NCI-H2081 (cell line): ENCODE measurements at places on chromosomes 4 and X.

DNA sequence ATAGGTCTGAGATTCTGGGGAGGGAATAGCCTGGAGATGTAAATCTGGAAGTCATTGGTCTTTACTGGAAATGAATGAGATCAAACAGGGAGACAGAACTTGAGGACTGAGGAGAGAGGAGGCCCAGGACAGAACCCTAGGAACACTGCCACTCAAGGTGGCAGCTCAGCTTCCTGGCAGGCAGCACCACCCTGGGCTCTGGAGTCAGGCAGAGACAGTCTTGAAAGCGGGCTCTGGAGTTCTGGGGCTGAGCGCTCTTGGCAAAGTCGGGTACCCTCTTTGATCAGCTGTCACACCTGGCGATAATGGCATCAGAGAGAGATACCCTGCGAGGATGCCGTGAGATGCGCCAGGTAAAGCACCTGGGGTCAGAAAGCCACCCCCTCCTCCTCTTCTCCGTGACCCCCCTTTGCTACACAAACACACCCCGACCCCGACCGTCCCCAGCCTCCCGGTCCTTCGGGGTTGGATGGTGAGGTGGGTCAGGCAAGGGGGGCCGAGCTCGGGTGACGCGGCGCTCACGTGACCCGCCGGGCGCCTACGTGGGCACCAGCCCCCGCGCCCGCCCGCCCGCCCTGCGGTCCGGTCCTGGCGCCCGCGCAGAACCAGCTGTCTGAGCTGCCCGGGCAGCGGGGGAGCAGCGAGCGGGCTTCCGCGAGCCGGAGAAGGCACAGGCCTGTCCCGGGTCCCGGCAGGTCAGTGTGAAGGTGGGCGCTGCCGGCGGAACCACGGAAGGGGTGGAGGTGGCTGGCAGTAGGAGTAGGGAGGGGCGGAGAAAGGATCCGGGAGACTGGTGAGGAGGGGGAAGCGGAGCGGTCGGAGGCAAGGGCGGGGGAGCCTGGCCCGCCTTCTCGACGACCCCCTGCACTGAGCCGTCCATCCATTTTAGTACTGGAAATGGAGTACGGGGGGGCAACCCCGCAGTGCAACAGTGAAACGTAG is at the start of gene TCEAL3:
Gene TCEAL3, plus strand, starts transcription at position 600 of the 942 bp plus-strand sequence. CDS start 1,102 bp downstream, outside the sequence.
- peak; percentile 57 for DNase-seq

- DNase-seq: no peak
Measured at GRCh38 chr4:176102414-176103063, 36.9 kb downstream of the WDR17 start.

DNA sequence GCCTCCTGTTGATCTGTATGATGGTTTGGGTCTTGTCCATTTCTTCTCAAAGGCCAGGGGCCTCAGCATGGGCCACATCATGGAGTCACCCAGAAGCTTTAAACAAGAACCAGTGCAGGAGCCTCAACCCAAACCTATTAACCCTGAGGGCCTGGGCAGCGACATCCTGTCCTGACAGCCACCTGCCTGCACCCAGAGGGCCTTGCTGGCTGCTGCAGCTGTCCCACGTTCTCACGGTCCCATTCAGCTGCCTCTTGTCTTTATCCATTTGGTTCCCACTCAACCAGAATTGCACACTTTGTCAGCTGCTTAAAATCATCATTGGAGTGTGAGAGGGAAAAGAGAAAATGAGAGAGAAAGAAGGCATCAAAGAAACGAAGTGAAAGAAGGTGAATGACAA is 21.6 kb downstream of the C4orf50 start:
- DNase-seq: no peak

GRCh38 chrX:87621697-87622096 is 104.1 kb downstream of the KLHL4 start:
- DNase-seq: no peak

DNA sequence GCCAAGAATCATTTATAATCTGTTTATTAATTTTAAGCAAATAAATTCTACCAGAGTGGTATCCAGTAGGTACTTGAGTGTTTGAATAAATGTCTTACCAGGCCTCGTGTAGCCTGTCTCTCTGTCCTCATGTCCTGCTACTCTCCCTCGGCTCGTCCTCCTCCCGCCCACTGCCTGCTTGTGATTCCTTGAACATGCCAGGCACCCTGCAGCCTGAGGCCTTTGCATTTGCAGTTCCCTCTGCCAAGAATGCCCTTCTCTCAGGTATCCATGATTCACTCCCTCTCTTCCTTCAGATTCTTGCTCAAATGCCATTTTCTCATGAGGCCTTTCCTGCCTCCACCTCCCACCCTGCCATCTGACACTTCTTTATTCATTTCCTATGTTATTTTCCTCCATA is 209.7 kb upstream of the PRPS2 start:
- DNase-seq: no peak

GRCh38 chrX:18885328-18886004 is 98.4 kb downstream of the PHKA2 start:
- no peak for DNase-seq

GRCh38 chrX:154029439-154029838 is 9.7 kb upstream of the IRAK1 start:
- DNase-seq: no peak

DNA sequence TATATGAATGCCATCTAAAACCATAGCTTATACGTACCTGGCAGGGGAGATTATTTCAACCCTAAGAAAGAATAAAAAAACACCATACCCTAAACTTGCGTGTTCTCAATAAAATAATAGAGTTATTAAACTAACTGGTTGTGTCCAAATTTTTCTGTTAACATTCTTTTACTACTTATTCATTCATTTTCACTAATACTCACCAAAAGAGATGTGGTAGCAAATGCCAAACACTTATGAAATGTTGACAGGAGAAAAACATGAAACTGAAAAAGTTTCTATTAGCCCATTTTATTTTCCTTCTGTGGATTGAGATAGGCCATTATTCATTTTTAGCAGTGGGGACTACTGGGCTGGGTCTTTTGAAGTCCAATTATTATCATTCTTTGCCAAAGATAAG is 102.0 kb downstream of the TSPAN5 start:
- no peak for DNase-seq

DNA sequence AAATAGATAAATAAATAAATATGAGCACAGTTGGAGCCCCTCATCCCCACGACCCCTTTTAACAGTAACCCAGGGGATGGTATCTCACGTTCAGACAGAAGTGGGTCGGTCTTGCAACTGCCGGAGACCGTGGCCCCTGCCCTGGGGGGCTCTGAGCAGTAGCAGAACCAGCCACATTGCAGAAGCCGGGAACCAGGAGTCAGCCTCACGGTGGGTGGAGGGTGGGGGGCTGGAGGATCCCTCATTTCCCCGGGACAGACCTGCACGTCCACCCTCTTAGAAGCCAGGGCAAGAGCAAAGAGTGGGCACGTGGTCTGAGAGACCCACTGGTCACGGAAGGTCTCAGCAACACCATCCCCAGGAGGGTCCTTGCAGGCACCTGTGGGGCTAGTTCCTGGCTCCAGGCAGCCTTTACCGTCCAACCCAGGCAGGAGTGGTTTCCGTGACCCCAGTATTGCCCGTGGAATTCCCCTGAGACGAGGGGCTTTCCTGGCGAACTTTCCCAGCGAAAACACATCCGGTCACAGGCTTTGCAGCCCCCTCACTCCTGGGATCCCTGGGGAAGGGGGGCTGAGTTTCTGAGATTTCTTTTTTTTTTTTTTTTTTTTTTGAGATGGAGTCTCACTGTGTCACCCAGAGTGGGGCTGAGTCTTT is 8.8 kb upstream of the IL3RA start:
- DNase-seq: no peak

- peak; percentile 31 for DNase-seq
Measured at GRCh38 chr4:141636082-141636770, at the start of gene IL15. Gene IL15, plus strand, starts transcription at chr4:141636583. Its CDS starts 82,882 bp downstream, at chr4:141719465.

DNA sequence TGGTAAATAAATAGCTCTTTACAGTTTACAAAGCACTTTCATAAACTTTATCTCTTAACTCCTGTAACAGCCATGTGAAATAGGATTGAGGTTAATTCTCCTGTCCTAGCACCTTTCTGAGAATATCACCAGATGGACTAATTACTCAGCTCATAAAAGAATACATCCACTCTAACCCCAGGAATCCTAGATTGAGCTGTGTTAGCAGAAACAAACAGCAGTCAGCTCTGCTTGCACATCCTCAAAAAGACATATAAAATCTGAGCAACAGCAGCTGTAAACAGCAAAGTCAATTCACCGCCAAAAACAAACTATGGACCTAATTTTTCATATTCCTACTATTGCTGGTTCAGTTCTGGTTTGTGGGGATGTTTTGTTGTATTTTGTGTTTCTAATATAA is 182.8 kb downstream of the QDPR start:
- no peak for DNase-seq

DNA sequence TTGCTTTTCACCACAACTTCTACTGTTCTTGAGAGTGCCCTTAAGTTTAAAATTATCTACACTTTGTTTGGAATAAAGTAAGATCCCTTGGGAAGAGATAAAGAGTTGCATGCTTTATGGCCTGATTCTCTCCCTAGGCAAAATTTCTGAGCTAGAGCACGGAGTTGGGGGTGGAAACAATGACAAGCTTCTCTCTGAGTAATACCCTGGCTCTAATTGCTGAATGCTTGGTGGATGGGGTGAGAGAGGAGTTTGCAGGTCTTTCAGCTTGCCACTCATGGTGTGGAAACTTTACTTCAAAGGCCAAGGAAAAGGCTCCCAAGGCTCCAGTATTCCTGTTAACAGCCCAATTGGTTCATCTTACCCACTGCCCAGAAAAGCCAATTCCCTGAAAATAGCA is 26.1 kb upstream of the PRDM8 start:
- DNase-seq: no peak

GRCh38 chr4:145011636-145012035 is 86.4 kb downstream of the ANAPC10 start:
- no peak for DNase-seq

GRCh38 chrX:21632027-21632426 is 26.1 kb downstream of the KLHL34 start:
- no peak for DNase-seq

GRCh38 chr4:116551806-116552205 is 533.6 kb downstream of the TRAM1L1 start:
- DNase-seq: no peak

DNA sequence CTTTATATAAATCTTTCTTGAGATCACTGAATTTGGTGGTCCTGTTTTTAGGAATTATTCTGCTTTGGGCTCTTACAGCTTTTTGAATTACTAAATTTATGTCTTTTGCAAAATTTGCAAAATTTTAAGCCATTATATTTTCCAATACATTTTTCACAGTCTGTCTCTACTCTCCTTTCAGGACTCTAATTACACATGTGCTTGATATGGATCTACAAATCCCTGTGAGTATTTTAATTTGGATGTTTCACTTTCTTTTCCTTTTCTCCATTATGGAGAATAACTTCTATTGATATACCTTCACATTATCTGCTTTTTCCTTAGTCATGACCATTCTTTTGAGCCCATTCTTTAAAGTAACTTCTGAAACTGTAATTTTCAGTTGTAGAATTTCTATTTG is 315.4 kb downstream of the DCAF12L2 start:
- DNase-seq: no peak

DNA sequence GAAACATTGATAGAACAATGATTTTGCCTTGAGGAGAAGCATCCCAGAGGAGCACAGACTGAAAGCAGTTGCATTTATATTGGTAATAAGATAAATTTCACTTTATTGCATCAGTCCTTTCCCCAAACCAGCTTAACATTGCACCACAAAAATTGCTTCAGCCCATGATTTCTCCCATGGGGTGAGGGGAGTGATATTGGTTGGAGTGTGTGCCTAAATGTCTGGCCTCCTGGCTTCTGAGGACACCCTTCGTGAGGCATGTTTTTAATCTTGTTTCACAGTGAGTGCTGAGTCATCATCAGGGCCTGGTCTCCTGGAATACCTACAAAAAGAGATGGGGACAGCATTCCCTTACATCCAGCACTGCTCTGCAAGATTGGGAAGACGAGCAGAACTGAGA is 487.9 kb downstream of the C4orf33 start:
- no peak for DNase-seq

- DNase-seq: no peak
Measured at GRCh38 chrX:25001808-25002660, 13.7 kb downstream of the ARX start.

- peak; percentile 25 for DNase-seq
Measured at GRCh38 chrX:102958794-102959193, 21.7 kb downstream of the RAB40AL start.

- no peak for DNase-seq
Measured at GRCh38 chr4:38313999-38314561, 349.9 kb upstream of the KLF3 start.
